ENCODE measurements at places on chromosomes 7 and 10.

DNA sequence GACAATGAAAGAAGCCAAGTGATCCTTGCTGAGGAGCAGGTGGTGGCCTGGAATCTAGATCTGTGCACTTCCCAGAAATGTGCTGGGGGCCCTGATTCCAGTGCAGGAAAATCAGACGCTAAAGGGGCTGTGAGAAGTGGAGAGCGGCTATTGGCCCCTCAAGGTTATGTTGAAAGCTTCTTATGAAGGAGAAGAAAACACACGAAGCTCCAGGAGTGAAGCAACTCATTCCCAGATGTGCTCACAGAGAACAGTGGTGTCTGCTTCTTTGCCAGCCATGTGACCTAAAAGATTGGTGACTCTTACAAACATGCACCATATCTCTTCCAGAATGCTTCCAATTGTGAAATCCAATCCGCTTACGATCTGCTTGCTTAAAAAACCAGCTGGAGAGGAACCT, 679.3 kb upstream of the IGFBP3 start:
- no peak for DNase-seq

GRCh38 chr10:126122881-126123280, 226.5 kb downstream of the FANK1 start:
- DNase-seq = no peak

DNA sequence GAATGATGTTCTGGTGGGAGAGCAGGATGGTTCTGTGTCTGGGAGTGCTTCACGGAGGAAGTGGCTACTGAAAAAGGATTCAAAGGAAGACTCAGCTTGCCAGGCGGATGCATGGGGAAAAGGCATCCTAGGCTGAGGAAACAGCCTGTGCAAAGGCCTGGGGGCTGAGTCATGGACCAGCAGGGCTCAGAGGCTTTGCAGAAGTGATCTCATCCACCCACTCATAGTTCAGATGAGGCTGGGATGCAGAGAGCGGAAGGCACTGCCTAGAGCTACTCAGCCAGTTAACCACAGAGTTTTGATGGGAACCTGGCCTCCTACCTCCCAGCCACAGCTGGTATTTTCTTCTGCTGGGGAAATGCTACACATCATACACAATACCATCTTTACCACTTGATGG, 15.8 kb upstream of the ADAMTS14 start:
- DNase-seq = peak; percentile 87

GRCh38 chr7:139124084-139124914, 14.8 kb upstream of the ZC3HAV1 start:
- DNase-seq = peak; percentile 51

- DNase-seq = no peak
These were observed 63.1 kb upstream of the KCNIP2 start for GRCh38 chr10:101906586-101907183.

GRCh38 chr10:117092386-117092785, 45.7 kb downstream of the VAX1 start:
- DNase-seq = no peak

GRCh38 chr7:24604630-24605029, 31.4 kb downstream of the PALS2 start:
- DNase-seq = no peak

DNA sequence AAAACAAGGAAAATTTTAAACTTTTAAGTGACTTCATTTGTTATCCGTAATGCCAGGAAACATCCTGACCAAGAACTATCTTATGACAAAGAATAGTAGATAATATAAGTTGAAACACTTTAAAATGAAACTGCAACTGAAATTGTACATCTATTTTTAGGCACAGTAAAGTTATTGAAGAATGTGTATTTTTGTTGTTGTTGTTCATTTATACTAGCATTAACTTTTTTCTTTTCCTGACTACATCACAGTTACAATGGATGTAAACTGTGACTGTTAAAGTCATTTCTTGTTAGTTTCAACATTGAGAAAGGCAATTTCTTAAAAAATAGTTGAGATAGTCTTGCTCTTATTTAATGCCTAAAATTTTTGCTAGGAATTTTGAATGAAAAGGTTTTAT, 2.6 kb downstream of the CPED1 start:
- DNase-seq = no peak
